ENCODE measurements at places on chromosomes 6 and 20.

GRCh38 chr20:24584538-24585356 is 115.3 kb downstream of the SYNDIG1 start:
- no peak for DNase-seq

- DNase-seq = no peak
Measured at GRCh38 chr20:51666126-51666525, 102.1 kb downstream of the ATP9A start.

DNA sequence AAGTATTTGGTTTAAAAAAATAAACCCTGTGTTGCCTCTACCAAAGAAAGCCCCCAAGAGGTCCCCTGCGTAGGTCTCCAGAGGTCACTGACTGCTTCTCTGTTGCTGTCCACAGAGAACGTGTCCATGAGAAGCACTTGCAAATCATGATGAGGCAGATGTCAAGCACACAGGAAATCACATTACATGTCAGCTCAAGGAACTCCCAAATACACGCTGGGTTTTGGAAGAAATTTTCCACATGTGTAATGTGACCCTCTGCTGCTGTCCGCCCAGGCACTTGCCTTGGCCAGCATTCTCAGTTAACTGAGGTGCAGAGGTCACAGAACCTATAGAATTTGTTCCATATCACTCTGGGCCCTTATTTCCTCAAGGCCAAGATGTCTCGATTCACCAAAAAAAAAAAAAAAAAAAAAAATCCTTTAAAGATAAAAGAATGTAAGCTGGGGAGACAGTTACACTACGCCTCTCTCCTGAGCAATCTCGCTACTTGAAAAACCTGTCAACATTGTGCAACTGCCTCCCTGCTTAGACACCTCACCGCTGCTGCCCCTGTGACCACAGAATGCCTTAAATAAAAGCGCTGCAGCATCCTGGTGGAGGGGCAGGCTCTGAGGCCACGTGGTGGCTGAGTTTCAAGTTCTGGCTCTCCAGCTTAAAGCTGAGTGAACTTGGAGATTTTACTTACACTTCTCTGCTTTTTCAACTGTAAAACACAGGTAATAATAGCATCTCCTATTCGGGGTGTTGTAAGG is 42.3 kb downstream of the SLC22A23 start:
- DNase-seq = no peak

DNA sequence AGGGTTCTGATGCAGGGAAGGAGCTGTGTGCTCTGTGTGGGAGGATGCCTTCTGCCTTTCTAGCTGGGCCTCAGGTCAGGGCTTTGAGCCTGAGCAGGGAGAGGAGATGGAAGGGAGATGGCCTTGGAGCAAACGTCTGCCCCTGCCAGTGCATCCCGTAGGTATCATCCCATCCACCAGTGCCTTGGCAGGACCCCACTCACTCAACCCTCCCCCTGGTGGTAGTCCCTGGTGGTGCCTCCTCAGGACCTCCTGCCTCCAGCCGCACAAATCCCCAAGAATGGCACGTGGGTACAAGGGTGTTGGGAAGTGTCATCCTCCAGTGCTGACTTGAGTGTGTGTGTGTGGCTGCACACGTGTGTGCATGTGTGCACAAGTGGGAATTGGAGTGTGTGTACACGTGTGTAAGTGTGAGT is 23.1 kb upstream of the MICB start:
- no peak for DNase-seq

DNA sequence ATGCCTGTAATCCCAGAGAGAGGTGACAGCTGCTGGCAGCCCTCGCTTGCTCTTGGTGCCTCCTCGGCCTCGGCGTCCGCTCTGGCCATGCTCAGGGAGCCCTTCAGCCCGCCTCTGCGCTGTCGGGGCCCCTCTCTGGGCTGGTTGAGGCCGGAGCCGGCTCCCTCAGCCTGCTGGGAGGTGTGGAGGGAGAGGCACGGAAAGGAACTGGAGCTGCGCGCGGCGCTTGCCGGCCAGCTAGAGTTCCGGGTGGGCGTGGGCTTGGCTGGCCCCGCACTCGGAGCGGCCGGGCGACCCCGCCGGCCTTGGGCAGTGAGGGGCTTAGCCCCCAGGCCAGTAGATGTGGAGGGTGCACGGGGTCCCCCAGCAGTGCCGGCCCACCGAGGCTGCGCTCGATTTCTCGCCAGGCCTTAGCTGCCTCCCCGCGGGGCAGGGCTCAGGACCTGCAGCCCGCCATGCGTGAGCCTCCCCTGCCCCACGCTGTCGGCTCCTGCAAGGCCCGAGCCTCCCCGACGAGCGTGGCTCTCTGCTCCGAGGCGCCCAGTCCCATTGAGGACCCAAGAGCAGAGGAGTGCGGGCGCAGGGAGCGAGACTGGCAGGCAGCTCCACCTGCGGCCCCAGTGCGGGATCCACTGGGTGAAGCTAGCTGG is 34.6 kb downstream of the C6orf52 start:
- no peak for DNase-seq

DNA sequence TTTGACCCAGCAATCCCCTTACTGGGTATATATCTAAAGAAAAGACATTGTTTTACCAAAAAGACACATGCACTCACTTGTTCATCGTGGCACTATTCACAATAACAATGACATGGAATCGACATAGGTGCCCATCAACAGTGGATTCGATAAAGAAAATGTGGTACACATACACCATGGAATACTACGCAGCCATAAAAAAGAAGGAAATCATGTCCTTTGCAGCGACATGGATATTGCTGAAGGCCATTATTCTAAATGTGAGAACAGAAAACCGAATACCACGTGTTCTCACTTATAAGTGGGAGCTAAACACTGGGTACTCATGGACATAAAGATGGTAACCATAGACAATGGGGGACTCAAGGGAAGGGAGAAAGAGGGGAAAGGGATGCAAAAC is 222.3 kb downstream of the RNGTT start:
- DNase-seq = no peak
